ENCODE measurements at places on chromosomes 4 and X.

- no peak for DNase-seq
Observed at GRCh38 chrX:52118262-52118661, 49.3 kb upstream of the MAGED4B start.

DNA sequence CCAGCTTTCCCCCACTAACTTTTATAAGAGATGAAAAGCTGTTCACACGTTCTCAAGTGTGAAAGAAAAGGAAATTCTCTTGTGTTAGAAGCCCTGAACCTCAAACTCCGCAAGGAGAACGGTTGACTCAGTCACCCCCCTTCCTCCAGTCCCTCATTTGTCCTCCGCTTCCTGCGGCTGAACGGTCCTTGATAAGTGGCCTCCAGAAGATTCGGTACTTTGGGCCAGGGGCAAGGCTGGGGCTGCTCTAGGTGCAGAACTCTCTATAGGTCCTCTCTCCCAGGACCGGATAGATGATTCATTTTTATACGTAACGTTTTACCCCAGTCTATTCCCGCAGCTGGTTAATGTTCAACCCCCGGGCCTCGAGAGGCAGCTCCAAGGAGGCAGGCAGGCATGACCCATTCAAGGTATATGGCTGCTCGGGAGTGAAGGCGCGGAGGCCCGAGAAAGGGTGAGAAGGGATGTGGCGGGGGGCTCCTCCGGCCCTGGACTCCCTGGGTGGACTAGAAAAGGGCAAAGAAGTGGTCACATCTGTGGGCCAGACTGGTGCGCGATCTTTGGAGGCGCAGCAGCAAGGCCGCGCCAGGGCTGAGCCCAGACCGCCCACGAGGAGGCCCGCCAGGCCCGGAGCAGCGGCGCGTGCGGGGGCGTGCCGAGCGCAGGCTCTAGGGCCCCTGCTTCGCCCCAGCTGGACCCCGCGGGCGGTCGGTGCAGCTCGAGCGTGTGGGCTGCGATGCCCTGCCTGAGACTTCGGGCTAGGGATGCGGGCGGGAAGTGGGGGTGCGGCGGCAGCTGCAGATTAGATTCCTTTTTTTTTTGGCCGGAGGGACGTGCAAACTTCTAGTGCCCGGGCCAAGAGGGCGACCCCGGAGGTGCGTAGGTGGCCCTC, 11.7 kb downstream of the PITX2 start:
- DNase-seq, result no peak

- no peak for DNase-seq
Observed at GRCh38 chrX:33725535-33726210, 406.4 kb downstream of the FAM47A start.

DNA sequence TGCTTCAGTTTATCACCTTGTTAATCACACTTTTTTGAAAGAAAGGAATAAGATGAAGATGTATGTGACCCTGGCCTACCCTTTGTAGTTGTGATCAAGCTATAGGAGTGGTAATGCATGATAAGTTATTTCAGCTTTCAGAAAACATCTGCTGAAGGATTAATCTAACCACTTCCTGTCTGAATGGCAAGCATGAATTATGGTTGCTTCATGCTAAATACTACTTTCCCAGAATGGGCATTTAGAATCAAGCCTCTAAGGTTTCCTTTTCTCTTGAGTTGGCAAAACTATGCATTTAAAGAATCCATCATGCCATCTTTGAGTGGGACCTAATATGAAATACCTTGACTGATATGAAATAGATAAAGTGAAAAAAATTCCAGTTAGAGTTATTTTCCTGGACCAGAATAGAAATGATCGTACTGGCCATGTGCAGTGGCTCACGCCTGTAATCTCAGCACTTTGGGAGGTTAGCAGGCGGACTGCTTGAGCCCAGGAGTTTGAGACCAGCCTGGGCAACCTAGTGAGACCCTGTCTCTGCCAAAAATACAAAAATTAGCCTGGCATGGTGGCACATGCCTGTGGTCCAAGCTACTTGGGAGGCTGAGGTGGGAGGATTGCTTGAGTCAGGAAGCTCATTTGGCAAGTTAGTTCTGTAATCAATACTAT, 59.1 kb downstream of the ANXA3 start:
- no peak for DNase-seq

Data from stimulated activated CD8-positive, alpha-beta memory T cell treated with anti-CD3 and anti-CD28 coated beads, Interleukin-12 subunit alpha, Interleukin-12 subunit beta, amount 100 ng/mL, for 4 hours (primary cell).